ENCODE measurements at places on chromosomes 3 and 15.

- DNase-seq = no peak
These were observed 407.5 kb downstream of the ZBTB20 start for GRCh38 chr3:114739627-114740026.

- no peak for DNase-seq
These were observed 51.2 kb downstream of the CHAC1 start for GRCh38 chr15:41004490-41004889.

GRCh38 chr3:89052386-89052785 is 55.0 kb upstream of the EPHA3 start:
- DNase-seq = no peak

- no peak for DNase-seq
These were observed 34.4 kb downstream of the TARS3 start for GRCh38 chr15:101689901-101690300.

DNA sequence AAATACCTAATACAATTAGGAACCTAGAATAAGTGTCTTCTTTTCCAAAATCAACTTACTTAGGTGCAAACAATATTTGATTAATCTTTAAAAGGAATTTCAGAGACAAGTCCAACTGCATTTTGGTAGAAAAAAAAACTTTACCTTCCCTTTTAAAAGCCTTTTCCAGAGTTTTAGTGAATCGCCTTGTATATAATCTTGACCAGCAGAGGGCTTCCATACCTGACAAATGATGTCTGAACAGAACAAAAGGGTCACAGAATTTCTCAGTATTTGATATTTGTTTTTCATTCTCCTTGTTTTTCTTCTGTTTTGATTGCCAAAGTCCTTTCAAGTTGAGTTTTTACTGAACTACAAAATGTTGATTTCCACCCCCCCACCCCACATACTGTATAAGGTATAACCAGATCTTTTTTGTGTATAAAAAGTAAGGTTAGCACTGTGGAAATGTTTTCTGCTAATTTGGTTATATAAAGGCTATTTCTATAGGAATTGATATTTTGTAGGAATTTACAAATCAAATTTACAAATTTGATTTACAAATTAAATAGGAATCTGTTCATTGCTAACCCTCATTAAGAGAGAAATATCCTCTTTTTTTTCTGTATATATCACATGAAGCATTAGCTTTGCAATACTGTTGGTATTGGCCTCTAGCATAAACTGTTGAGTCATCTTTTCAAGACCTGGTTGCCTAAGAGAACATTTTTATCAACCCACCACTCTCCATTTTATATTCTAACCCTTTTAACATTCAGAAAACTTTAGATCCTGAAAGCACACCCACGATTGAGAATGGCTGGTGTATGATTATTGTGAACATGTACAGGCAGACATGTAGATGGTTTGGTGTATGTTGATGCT is 464.1 kb upstream of the RARB start:
- DNase-seq = no peak

- peak; percentile 24 for DNase-seq
These were observed 116.2 kb downstream of the MFSD1 start for GRCh38 chr3:158918008-158918407.
